ENCODE measurements at places on chromosomes 5 and 9.

DNA sequence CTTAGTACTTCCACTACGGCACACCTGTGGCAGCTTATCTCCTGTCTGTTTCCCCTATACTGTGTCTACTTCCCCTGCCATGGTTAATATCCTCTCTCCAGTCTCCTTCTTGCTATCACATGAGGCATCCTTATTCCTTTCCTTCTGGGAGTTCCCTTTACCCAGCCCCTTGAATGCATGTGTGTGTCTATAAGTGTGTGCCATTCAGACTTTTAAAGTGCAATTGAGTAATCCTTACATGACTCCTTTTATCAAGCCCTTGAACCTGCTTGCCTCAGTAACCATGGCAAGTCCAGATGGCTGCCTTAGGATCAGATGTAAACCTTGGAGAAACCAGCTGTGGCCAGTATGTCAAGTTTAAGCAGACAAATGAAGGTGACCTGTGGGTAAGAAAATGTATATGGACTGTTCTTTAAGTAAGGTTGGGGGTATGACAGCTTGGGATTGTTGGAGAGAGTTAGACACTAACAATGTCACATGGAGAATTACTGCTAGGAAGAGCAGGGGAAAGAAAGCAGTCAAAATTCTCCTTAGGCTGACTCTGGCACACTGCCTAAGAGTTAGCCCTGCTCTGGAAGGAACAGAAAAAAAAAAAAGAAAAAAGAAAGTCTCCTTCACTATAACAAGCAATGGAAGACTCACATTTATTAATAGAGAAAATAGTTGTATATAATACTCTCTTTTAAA, 142.1 kb downstream of the HINT1 start:
- DNase-seq = no peak

DNA sequence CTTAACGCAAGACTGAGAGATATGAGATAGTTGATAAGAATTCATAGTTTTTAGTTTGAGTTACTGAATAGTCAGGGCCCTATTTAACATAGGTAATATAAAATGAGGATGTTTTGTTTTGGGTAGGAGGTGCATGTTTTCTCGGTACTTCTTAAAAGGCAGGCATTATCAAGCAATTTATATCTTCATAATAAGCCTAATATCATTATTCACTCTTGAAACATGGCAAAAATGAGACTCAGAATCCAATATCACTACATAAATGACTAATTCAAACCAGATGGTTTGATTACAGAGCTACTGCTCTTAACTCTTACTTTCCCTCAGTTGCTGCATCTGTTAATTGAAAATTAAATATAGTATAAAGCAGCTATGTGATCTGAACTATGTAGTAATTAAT, 2038.7 kb downstream of the EFNA5 start:
- DNase-seq = no peak

DNA sequence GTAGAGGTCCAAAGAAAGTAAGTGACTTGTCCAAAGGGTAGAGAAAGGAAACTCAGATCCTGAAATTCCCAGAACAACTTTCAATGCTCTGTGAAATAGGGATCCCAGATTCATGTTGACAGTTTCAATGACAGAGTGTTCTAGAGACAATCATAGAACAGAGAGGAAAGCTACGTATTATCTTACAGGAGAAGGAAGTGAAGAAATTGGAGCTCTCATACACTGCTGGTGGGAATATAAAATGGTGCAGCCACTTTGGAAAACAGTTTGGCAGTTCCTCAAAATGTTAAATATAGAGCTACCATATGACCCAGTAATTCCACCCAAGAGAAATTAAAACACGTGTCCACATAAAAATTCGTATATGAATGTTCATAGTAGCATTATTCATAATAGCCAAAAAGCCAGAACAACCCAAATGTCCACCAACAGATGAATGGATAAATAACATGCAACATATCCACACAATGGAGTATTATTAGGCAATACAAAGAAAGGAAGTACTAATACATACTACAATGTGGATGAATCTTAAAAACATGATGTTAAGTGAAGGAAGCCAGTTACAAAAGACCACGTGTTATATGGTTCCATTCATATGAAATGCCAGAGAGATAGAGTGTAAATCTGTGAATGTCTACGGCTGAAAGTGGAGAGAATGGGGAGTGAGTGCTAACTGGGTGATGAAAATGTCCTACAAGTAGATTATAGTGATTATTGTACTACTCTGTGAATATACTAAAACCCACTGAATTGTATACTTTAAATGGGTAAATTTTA, 197.1 kb downstream of the NTRK2 start:
- DNase-seq = no peak

- DNase-seq = no peak
Measured at GRCh38 chr5:119323601-119324000, 32.2 kb upstream of the TNFAIP8 start.

DNA sequence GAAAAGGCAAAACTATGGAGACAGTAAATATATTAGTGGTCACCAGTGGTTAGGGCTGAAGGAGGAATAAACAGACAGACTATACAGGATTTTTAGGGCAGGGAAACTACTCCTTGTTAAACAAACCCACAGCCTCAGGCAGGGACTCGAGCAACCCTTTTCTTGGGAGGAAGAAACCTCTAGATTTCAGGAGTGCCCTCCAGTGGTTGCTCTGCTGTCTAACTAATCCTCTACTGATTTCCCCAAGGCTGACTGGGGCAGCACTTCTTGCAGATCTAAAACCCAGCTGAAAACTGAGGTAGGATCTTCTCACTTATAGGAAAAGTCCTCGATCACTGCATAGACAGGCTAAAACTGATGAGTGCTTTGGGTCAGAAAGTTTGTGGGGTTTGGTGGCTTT, 176.8 kb downstream of the ISOC1 start:
- no peak for DNase-seq

Measured in sciatic nerve (tissue), 2 donors.